NCI-H187 treated with DMSO at 0.1 percent for 48 hours (cell line): ENCODE measurements at places on chromosomes 13 and 19.

DNA sequence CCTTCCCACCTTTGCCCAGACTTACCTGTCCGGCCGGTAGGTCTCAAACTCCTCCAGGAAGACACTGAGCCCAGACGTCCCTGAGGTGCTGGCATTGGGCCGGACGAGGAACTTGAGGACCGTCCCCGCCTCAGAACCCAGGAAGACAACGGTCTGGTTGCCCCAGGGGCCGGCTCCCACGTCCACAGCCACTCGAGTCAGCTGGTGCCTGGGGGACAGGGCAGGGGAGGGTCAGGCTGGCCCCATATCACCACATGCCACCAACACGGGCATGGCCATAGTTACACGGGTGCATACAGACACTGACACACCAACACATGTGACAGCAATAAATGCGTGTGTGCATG lies 8.4 kb upstream of the LRG1 start:
- DNase-seq = no peak

DNA sequence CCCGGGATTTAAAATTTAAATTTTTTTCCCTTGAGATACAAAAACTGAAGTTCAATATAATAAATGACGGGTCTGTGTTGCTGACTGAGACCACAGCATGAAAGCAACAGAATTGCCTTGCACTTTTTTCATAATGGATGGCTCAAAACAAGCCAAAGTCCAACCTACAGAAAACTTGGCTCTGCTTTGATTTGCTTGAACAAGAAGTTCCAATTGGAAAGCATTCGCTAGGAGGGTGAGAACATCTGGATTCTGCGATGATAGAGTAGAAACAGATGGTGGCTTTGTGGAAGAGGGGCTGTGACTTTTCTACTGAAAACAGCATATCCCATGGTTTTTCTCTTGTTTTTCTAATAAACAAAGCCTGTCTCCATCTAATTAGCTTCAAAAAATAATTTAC lies 46.4 kb downstream of the THSD1 start:
- no peak for DNase-seq

DNA sequence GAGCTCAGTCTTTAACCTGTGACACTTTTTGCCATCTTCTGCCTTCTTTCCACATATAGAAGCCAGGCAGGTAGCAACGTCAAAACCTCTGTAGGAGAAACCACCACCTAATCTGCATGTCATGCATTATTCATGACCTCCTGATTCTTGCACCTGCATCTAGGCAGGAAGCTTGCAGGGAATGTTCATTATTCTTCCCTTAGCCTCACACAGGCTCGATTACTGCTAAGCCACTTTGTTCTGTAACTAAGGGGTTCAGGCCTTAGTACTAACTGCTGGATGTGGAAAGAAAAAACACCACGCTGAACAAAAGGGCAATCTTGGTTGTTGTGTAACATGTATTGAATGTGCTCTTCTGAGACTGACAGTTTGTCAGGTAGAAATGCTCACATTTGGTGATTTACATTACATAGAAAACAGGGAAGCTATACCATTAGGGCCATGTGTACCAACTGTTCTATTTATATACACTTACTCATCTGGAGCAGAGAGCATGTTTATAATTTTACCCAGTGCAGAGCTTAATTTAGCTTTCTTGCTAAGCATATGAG lies 366.9 kb downstream of the KLF12 start:
- DNase-seq = no peak

GRCh38 chr13:34145061-34145460 lies 327.1 kb downstream of the RFC3 start:
- no peak for DNase-seq

- DNase-seq = no peak
Measured at GRCh38 chr13:20803180-20803965, 29.6 kb upstream of the EEF1AKMT1 start.
